Purkinje cell (primary cell): ENCODE measurements at places on chromosomes 7 and 10. TPM values are rescaled to one million over a fixed set of nuclear protein-coding genes. Genes with fewer than 3 reads are reported as not detected.

Gene NRP1
- 0.42 TPM in 1 of 2 replicates, not detected in the other for polyA plus RNA-seq

Gene LRIT1
- polyA plus RNA-seq = not detected in 2 replicates

Gene RNF133
- polyA plus RNA-seq = not detected in 2 replicates

Gene ST8SIA6
- not detected in 2 replicates for polyA plus RNA-seq

Gene DGKI
- polyA plus RNA-seq = 24.4 and 28.9 TPM in 2 replicates

Gene KCNMA1
- 500 and 503 TPM in 2 replicates for polyA plus RNA-seq

Gene TCAF2
- polyA plus RNA-seq = 0.31 and 0.32 TPM in 2 replicates

Gene NPY
- polyA plus RNA-seq = 52.9 TPM in 1 of 2 replicates, not detected in the other

Gene SPDYE6
- polyA plus RNA-seq = 0.46 TPM in 1 of 2 replicates, not detected in the other
